ENCODE measurements at places on chromosomes 11 and 22. TPM values are rescaled to one million over a fixed set of nuclear protein-coding genes. Genes with fewer than 3 reads are reported as not detected.

GRCh38 chr11:45031912-45032519 lies 81.3 kb upstream of the TP53I11 start:
- no peak for DNase-seq

The GAB4 gene
- not detected for total RNA-seq

DNA sequence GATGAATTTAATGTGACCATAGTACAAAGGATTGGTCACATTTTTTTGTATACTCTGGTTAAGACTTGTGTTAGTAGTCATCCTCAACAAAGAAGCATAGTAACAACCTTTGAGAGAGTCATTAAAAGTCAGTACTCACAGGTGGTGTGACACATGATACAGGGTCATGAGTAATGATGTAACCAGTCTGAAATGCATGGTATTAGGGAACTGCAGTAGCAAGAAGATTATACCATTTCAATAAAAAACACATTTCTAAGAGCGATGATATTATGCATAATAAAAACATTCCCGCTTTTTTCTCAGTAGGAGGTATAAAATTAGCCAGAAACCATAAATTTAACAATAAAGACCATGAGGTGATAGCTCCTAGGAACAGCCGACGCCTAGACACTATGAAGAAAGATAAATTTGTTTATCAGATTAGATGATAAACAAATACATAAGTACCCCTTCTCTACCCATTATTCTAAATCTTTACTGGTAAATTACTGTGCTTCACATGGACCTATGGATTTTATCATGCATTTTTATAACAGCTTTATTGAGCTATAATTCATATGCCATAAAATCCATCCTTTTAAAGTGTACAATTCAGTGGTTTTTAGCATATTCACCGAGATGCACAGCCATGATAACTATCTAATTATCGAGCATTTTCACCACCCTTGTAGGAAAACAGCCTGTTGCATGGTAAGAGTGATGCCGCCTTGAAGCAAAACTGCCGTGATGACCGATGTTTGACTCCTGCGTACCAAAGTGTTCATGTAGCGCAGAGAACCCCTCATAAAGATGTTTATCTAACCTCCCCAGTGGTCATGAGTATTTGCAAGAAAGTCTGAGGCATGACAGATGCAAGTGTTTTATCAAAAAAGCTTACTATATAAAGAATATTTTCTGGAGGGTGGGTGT lies 41.8 kb downstream of the TMPRSS5 start:
- DNase-seq = no peak

DNA sequence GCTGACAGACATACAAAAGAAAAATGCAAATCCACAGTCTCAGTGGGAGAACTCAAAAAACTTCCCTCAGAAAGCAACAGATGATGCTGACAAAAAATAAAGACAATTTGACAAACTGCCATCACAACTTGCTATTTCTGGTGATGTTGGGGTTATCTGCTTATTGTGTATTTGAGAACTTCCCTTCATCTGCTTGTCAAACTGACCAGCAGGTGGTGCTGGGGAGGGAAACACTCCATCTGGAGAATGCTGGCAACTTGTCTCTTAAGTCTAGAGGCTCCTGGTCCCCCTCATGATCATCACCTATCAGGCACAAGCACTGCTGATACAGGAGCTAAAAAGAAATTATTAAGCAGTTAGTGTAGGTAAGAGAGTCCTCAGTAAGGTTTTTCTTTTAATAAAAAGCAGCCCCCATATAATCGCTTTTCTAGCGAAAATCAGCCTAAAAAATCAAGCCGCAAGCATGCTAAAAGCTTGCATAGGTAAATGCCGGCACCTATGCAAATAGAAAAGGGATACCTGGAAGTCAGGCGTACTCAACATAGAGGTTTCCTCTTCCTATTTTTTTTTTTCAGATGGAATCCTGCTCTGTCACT lies 9.8 kb upstream of the FAM111B start:
- no peak for DNase-seq

- DNase-seq = no peak
These were observed 1541.1 kb downstream of the FAM181B start for GRCh38 chr11:81192516-81192915.

The OR4D5 gene
- total RNA-seq = not detected

- DNase-seq = peak; percentile 73
These were observed 110.4 kb downstream of the RRAS2 start for GRCh38 chr11:14248580-14248981.

The DLG2 gene
- total RNA-seq = 165 TPM

- DNase-seq = no peak
These were observed 115.9 kb upstream of the CCDC179 start for GRCh38 chr11:22976146-22976545.

GRCh38 chr11:6747097-6747668 lies 24.6 kb downstream of the OR2AG2 start:
- no peak for DNase-seq

DNA sequence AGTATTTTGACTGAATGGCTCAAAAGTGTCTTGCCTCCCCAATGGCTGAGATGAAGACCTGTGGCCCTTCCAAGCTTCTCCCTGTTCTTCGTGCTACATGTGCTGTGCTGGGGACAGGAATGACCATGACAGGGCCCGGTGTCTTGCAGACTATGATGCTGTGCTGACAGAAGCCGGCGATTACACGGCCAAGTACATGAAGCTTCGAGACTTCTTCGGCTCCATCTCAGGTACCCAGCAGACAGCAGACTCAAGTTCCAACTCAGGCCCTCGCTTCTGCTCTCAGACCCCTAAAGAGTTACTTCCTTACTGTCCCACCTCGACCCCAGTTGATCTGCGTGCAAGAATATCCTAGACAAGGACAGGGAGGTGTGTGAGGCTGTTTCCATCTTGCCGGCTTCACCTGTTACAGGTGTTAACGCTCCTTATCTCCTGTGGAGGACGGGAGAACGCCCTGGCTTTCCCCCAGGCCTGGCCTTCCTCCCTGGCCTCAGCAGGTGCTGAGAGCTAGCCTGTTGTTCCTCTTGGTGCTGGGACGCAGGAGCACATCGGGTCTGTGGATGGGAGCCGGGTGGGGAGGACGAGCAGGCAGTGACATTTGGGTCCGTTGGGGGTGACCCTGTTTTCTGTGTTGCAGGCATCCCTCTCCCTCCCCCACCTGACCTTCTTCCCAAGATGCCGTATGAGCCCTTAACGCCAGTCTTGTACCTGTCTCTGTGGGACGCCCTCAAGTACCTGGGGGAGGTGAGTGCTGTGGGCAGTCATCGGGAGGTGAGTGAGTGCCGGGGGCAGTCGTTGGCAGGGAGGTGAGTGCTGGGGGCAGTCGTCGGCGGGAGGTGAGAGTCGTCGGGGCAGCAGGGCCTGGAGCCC lies 38.1 kb downstream of the GLB1L2 start:
- DNase-seq = no peak

DNA sequence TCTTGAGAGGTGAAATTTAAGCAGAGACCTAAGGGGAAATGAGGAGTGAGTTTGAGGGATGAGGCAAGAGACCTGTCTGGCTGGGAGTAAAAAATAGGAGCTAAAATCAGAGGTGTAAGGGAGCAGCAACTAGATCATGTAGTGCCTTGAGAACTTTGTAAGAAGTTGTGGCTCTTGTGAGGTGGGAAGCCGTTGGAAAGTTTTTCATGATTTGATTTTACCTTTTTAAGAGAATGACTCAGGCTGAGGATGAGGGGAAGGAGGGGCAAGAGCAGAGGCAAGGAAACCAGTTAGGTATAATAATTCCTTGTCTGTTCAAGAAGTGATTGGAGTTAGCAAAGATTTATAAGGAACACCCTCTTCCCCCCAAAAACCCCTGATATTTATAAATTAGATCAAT lies 25.8 kb downstream of the QSER1 start:
- no peak for DNase-seq

The SERPING1 gene
- total RNA-seq = 16.7 TPM

DNA sequence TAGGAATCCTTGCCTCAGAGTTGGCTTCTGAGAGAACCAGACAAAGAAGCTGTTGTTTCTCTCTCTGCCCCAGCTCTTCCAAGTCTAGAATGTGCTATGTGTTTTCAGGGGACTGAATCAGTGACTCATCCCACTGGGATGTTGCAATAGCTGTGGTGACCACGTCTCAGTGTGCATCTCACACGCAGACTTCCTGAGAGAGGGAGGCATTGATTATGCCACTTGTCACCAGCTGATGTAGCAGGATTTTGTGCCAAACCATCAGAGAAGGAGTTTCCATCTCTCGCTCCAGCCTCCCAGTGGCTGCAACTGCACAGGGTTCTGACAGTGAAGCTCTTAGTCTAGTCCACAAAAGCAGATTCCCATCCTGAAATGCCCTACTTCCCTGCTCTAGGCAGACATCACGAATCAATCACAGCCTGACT lies 455.8 kb downstream of the MIAT start:
- DNase-seq = no peak

The LDHAL6A gene
- total RNA-seq = 0.54 TPM

DNA sequence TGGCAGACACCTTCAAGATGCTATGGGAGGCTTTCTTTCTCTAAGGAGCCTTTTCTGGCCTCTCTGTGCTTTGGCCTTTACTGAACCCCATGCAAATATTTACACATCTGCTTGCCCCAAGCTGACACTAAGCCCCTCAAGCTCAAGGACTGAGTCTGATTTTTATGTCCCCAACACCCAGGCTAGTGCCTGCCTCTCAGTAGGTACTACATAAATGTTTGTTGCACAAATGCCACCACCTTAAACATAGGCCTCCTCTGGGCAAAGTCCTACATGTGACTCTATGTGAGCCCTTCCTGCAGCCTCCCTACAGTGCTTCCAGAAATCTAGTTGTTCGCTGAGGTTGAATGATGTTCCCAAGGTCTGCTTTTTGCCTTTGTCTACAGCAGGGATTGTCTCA lies 187.6 kb downstream of the DBX1 start:
- no peak for DNase-seq

The OR8G1 gene
- total RNA-seq = not detected

- DNase-seq = no peak
These were observed 11.2 kb upstream of the GLYATL1 start for GRCh38 chr11:58928107-58928499.

DNA sequence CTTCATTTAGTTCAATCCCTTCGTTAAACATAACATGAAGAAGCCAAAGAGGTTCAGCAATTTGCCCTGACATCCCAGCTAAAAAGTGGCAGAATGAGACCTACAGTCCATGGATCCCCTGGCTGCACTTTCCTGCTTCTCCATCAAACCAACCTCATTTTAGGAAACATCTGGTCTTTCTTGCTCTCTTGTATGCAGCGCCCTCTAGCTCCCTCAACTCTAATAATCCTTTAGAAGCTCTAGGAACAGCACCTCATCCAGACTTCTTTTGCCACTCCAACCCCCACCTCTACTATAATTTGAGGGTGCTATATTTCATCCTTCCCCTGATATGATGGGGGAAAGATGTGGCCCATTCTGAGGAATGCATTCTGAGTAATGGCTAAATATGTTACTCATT lies 7.4 kb downstream of the CNTF start:
- no peak for DNase-seq

DNA sequence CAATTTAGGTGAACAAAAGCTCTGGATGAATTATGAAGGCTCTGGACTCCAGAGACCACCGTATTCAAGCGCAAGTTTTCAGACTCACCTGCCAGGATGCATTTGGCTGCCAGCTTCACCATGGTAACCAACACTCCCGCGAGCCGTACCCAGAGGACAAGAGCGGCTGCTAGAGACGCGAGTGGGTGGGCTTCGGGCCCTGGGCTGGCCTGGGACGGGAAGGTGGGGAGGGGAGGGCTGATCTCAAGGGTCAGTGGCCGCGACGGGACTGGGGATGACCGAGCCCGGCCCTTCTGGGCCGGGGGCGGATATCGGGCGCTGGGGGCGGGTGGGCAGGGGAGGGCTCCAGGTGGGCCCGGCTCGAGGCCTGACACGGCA lies 344 bp downstream of the IFT27 start:
- DNase-seq = peak; percentile 47

DNA sequence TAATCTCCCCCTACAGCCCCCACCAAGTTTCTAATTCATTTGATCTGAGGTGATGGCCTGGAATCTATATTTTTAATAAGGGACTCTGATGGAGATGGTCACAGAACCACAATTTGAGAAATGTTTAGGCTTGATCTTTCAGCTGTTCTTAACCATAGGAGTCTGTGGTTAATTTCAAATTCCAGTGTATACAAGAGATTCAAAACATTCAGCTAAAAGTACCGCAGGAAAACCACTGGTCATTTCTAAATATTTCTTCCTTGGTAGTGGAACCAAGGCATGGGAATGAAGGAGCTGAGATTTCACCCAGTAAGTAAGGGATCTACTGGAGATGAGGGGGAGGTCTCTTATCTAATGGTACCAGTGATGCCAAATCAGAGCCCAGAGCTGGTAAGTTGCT lies 18.3 kb upstream of the GALNT18 start:
- no peak for DNase-seq

- DNase-seq = no peak
These were observed 2.3 kb upstream of the ANKRD13D start for GRCh38 chr11:67286621-67287333.

The IGLL1 gene
- not detected for total RNA-seq

GRCh38 chr11:130882138-130882551 lies 34.1 kb downstream of the SNX19 start:
- DNase-seq = no peak

DNA sequence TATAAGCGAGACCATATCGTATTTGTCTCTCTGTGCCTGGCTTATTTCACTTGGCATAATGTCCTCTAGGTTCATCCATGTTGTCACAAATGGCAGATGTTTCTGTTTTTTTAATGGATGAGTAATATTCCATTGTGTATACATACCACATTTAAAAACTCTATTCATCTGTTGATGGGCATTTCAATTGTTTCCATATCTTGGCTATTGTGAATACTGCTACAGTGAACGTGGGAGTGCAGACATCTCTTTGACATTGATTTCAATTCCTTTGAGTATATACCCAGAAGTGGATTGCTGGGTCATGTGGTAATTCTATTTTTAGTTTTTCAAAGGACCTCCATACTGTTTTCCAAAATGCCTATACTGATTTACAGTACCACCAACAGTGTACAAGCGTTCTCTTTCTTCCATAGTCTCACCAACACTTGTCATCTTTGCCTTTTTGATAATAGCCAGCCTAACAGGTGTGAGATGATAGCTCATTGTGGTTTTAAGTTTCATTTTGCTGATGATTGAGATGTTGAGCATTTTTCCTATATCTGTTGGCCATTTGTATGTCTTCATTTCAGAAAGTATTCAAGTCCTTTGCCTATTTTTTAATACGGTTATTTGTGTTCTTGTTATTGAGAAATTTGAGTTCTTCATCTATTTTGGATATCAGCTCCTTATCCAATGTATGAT lies 194.7 kb upstream of the E2F8 start:
- no peak for DNase-seq

The TMEM218 gene
- total RNA-seq = 22.0 TPM

The ZP1 gene
- not detected for total RNA-seq

GRCh38 chr22:31586137-31586920 lies 75.7 kb downstream of the PISD start:
- DNase-seq = no peak

GRCh38 chr11:17102462-17102861 lies 25.0 kb upstream of the RPS13 start:
- no peak for DNase-seq

The IL17REL gene
- total RNA-seq = 0.27 TPM

GRCh38 chr11:5280582-5281102 lies 10.9 kb upstream of the HBE1 start:
- no peak for DNase-seq

Measured in cerebellum (tissue), 4 donors.